KG1 (cell line): ENCODE measurements at places on chromosomes 16 and 17.
A peak's percentile ranks its signal among the peaks of the same experiment; 100 is the strongest.

DNA sequence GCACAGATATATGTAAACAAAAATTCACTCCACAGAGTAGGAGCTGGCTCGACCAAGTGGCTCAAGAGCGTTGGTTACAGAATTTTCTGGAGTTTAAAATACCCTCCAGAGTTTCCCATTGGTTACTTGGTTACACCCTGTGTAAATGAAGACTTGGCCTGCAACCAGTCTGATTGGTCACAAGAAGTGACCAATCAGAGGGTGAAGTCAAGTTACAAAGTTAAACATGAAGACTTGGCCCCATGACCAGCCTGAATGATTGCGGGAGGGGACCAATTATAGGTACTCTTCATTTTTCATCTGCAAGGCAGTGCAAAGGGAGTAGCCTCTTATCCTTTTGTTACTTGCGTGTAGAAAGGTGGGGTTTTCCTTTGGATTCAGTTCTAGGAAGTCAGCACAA, 121.3 kb upstream of the SALL1 start:
- no peak for DNase-seq

DNA sequence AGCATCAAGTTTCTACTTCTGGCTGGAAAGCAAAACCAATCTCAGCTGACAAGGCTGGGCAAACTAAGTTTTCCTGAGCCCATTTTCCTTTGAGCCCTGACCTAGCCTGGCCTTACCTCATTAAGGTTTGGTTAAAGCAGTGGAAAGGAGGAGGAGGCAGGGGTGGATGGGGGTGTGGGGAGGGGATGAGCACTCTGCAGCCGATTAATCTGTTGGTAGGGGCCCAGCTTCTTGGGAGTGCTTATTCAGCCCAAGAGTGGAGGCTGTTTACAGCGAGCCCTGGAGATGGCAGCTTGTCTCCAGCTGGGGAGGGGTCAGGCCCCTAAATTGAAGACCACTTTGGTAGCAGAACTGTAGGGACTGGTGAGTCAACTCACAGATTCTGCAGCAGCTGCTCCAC, 12.0 kb downstream of the SMCR8 start:
- no peak for DNase-seq

DNA sequence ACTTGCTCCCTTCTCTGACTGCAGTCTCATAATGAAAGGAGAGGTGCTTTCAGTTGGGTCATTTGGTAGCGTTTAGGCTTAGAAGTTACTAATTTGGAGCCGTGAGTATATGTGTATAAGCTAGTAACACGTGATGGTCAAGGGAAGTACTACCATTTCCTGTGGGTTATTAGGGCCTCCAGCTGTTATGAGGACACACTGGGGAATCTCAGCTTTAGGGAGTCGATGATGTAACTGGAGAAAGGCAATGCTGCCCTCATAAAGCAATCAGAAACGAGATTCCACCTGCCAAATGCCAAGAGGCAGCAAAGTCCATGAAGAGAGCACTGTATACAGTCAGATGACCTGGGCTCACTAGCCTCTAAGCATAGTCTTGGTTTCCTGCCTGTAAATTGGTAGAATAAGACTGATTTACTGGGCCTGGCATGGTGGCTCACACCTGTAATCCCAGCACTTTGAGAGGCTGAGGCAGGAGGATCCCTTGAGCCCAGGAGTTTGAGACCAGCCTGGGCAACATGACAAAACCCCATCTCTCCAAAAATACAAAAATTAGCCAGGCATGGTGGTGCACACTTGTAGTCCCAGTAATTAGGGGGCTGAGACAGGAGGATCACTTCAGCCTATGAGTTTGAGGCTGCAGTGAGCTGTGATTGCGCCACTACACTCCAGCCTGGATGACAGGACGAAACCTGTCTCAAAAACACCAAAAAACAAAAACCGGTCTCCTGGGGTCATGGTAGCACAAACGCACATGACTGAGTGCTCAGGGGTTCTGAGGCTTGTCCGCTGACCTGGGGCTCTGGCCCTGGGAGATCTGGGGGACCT, 53.0 kb downstream of the SF3B3 start:
- peak; percentile 8 for DNase-seq

DNA sequence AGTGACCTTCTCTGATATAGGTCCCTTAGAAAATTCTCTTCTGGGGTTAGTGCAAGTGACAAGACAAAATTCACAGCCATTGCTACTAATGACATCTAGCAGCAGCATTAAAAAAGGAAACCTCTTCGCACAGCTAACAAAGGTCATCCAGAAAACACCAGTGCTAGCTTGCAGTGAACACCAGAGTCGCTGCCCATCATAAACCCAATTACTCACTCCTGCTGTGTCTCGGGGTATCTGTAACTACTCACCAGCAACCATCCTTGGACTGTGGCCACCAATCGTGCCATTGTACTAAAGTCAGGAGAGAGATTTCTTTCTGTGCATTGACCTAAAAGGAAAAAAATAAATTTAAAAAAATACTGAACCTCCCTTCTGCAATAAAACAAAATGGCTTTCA, 1494.7 kb upstream of the CDH8 start:
- DNase-seq, result no peak

DNA sequence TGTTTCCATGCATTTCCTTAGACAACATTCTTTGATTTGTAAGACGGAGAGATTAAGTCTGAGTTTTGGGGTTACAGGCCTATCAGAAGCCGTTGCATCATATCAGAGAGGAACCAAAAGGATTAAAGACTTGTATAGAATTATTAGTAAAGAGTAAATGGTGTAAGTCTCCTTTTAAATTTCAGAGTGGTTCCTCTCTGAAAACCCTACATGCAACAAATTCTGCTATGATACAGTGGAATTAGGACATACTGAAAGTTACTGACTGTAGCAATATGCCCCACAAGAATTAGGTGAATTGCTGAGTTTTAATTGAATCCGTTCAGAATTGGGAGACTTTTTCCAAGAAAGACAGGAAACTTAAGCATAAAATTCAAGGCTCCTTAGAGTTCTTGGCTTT, 221.6 kb downstream of the FTO start:
- DNase-seq, result no peak
